ENCODE measurements at places on chromosomes 6 and 20. TPM values are rescaled to one million over a fixed set of nuclear protein-coding genes. Genes with fewer than 3 reads are reported as not detected.

DNA sequence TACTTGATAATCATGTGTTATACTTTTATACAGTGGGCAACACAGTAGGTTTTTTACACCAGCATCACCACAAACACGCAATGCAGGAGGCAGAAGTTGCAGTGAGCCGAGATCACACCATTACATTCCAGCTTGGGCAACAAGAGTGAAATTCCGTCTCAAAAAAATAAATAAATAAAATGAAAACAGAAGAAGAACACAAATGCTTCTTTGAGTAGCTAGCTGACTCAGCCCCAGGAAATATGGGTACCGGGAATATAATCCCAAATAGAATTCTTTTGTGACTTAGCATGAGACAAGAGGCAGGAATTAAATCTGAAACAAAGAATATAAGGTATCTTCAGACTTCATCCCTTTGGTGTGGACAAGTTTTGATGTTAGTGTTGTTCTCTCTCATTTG lies 164.2 kb upstream of the ATXN1 start:
- no peaks in the 10 kb centered on the region for H3K27me3 ChIP-seq
- no peak for DNase-seq
- no peak overlapping the region for H3K4me3 ChIP-seq
- H3K27ac ChIP-seq: no peak overlapping the region
- peaks cover 15% of the 10 kb centered on the region for H3K4me1 ChIP-seq

GRCh38 chr20:33909331-33909921 lies 84.3 kb upstream of the RALY start:
- no peak overlapping the region for H3K27ac ChIP-seq
- no peaks in the 10 kb centered on the region for H3K27me3 ChIP-seq
- DNase-seq: no peak
- H3K4me3 ChIP-seq: no peak overlapping the region

DNA sequence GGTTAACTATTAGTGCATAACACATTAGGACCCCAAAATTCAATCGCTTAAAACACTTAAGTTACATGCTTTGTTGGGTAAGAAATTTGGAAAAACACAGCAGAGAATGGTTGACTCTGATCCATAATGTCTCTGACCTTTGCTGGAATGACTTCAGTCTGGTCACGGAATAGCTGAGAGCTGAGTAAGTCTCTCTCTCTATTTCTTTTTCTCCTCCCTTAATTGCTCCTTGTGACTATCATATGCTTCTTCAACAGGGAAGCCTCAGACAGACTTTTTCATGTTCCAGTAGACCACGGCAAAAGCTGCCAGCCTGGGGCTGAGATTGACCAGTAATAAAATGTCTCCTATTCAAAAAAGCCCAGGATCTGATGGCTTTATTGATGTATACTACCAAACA lies 4.8 kb downstream of the OR12D1 start:
- no peak overlapping the region for H3K4me3 ChIP-seq
- no peak for DNase-seq

DNA sequence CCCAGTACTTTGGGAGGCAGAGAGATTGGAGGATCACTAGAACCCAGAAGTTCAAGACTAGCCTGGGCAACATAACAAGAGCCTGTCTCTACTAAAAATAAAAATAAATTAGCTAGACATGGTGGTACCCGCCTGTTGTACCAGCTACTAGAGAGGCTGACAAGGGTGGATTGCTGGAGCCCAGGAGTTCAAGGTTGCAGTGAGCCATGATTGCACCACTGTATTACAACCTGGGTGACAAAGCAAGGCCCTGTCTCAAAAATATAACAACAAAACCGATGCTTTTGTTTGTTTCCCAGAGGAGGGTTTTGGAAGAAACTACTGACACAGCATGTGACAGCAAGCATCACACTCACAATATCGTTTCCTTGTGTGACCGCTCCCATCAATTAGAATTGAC lies 119.6 kb downstream of the TSHZ2 start:
- no peaks in the 10 kb centered on the region for H3K27me3 ChIP-seq
- no peak for DNase-seq
- H3K27ac ChIP-seq: no peak overlapping the region
- H3K36me3 ChIP-seq: no peaks in the 10 kb centered on the region
- H3K4me1 ChIP-seq: peaks cover 5% of the 10 kb centered on the region
- H3K4me3 ChIP-seq: no peak overlapping the region

DNA sequence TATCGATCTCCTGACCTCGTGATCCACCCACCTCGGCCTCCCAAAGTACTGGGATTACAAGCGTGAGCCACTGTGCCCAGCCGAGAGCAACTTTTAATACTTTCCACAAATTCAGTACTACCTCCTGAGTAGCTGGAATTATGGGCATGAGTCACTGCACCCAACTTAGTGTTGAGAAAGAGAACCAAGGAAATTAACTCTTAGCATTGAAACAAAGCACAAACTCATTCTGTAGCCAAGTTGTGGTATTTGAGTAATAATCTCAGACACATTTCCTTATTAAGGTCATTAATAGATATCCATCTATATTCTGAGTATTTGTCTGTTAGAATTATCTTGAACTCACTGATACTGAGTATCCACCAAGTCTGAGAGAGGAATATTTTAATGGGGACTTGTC lies 14.3 kb upstream of the ELOVL2 start:
- H3K4me3 ChIP-seq: no peak overlapping the region
- no peaks in the 10 kb centered on the region for H3K4me1 ChIP-seq
- DNase-seq: no peak
- no peaks in the 10 kb centered on the region for H3K27me3 ChIP-seq
- no peak overlapping the region for H3K27ac ChIP-seq

DNA sequence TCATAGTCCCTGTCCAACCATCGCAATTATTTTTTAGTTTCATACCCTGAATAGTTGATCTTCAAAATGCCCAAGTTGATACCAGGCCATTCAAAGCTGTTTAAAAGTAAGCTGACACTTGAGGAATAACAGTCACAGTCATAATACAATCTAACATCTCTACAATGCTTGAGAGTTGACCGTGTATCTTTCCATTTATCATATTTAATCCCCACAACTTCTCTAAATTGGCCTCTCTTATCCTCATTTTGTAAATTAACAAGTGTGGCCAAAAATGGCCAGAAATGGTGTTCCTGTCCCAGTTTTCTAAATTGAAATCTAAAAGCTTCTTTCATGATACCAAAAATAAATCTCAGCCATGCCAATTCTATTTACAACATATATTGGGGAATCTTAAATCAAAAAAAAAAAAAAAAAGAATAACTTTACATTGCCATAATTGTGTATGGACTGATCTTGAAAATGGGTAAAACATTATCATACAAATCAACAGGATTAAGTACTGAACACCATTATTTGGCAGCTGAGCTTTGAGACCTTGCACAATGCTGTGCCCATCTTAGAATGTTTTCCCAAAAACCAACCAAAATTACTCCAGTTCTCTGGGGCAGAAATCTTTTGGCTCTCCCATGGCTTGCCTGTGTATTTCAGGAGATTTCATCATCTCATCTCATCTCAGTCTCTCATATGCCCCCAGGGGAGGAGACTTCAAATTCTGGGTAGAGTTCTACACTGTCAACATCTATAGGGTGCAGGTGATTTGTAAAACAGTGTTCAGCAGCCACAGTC lies 448.7 kb upstream of the JARID2 start:
- H3K36me3 ChIP-seq: no peaks in the 10 kb centered on the region
- H3K4me3 ChIP-seq: no peak overlapping the region
- peaks cover 10% of the 10 kb centered on the region for H3K4me1 ChIP-seq
- no peaks in the 10 kb centered on the region for H3K27me3 ChIP-seq
- no peak overlapping the region for H3K27ac ChIP-seq
- no peak for DNase-seq

DNA sequence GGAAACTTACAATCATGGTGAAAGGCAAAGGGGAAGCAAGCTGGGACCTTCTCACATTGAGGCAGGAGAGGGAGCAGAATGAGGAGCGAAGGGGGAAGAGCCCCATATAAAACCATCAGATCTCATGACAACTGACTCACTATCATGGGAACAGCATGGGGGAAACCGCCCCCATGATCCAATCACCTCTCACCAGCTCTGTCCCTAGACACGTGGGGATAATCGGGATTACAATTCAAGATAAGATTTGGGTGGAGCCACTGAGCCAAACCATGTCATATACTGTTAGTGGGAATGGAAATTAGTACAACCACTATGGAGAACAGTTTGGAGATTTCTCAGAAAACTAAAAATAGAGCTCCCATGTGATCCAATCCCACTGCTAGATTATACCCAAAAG lies 163.7 kb downstream of the MANEA start:
- H3K36me3 ChIP-seq: no peaks in the 10 kb centered on the region
- no peaks in the 10 kb centered on the region for H3K27me3 ChIP-seq
- no peak for DNase-seq
- H3K4me1 ChIP-seq: no peaks in the 10 kb centered on the region

- H3K4me3 ChIP-seq: no peak overlapping the region
- DNase-seq: peak; percentile 43
- H3K36me3 ChIP-seq: no peaks in the 10 kb centered on the region
- H3K4me1 ChIP-seq: peaks cover 61% of the 10 kb centered on the region
- peak overlapping the region; percentile 48 for H3K27ac ChIP-seq
These were observed 62.8 kb upstream of the CD93 start for GRCh38 chr20:23148731-23149570.

DNA sequence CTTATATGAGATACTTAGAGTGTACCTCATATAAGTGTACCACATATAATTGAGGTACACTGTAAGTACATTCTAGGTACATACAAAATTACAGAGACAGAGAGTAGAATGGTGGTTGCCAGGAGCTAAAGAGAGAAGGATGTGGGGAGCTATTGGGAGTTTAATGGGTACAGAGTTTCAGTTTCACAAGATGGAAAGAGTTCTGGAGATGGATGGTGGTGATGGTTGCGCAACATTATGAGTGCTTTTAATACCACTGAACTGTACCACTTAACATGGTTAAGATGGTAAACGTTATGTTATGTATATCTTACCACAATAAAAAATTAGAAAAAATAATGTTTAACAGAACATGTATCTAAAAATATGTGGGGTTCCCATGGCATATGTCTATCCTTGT lies 69.4 kb downstream of the PRND start:
- no peak overlapping the region for H3K4me3 ChIP-seq
- H3K27ac ChIP-seq: no peak overlapping the region
- DNase-seq: no peak
- no peaks in the 10 kb centered on the region for H3K36me3 ChIP-seq
- H3K4me1 ChIP-seq: peaks cover 5% of the 10 kb centered on the region

- H3K4me1 ChIP-seq: no peaks in the 10 kb centered on the region
- no peaks in the 10 kb centered on the region for H3K27me3 ChIP-seq
- H3K4me3 ChIP-seq: no peak overlapping the region
- H3K27ac ChIP-seq: no peak overlapping the region
- DNase-seq: no peak
These were observed 518.0 kb downstream of the CD109 start for GRCh38 chr6:74213995-74214394.

DNA sequence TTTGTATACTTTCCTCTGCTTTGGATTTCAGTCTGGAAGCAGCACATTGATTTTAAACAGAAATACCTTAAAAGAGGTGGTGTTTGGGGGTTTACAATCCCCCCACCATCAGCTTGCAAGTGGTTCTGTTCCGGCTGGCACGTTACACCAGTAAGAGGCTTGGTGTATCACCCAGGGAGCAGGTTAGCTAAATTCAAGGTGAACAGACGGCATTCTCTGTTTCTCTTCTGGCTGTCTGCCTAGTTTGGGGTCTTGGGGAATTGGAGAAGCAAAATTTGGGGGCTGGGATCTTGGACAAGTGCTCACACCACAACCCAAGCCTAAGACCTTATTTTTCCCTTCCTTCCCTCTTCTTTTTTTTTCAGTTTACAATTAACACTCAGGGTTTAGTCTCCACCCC lies 7.5 kb upstream of the APCDD1L start:
- DNase-seq: no peak
- no peaks in the 10 kb centered on the region for H3K27me3 ChIP-seq
- no peaks in the 10 kb centered on the region for H3K36me3 ChIP-seq
- H3K4me1 ChIP-seq: no peaks in the 10 kb centered on the region
- H3K4me3 ChIP-seq: no peak overlapping the region

- DNase-seq: no peak
- H3K4me1 ChIP-seq: peaks cover 47% of the 10 kb centered on the region
- no peak overlapping the region for H3K4me3 ChIP-seq
These were observed 3.7 kb downstream of the TJAP1 start for GRCh38 chr6:43481075-43481474.

DNA sequence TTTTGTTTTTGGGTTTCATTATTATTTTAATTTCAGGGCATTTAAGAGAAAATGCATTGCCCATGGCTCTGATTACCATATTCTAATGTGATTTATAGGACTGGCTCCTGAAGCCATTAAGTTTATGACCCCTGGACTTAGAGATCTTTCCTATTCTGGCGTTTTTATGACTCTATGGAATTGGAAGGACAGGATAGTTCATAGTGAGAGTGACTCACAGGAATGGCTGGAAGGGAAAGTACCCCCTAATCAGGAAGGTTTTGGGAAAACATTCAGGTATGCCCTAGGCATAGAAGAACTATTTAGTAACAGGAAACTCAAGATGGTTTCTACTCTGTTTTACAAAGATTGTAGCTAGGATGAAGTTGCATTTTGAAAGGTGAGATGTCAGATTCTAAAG lies 108.6 kb upstream of the SLC2A12 start:
- no peaks in the 10 kb centered on the region for H3K4me1 ChIP-seq
- no peak overlapping the region for H3K27ac ChIP-seq
- DNase-seq: no peak

DNA sequence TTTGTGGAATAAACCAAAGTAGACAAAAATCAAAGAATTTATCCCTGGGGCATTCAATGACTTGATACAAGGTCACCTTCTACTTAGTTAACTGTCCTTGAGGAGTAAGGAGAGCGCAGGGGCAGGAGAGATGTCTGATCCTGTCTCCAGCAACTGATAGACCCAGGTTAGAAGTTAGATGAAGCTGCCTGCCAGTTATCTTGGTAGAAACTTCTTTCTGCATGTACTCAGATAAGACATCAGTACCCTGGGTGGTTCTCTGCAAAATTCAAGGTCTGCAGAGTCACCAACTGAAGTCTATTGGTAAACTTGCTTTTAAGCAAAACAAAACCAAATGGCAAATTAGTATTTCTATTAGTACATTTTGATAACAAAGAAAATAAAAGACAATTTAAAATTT lies 2.7 kb downstream of the SGK1 start:
- H3K4me1 ChIP-seq: peaks cover 14% of the 10 kb centered on the region
- no peaks in the 10 kb centered on the region for H3K36me3 ChIP-seq
- no peak overlapping the region for H3K4me3 ChIP-seq
- peak overlapping the region; percentile 30 for H3K27ac ChIP-seq

Gene GHRH
- not detected for total RNA-seq

Gene DPM1
- 21.1 TPM for total RNA-seq

Gene EEF1A1
- 8,108 TPM for total RNA-seq

Data from vagina (tissue), 2 donors.